Activated CD4-positive, alpha-beta memory T cell treated with anti-CD3 and anti-CD28 coated beads for 36 hours (primary cell): ENCODE measurements at places on chromosomes 11 and 22. TPM values are rescaled to one million over a fixed set of nuclear protein-coding genes. Genes with fewer than 3 reads are reported as not detected.

DNA sequence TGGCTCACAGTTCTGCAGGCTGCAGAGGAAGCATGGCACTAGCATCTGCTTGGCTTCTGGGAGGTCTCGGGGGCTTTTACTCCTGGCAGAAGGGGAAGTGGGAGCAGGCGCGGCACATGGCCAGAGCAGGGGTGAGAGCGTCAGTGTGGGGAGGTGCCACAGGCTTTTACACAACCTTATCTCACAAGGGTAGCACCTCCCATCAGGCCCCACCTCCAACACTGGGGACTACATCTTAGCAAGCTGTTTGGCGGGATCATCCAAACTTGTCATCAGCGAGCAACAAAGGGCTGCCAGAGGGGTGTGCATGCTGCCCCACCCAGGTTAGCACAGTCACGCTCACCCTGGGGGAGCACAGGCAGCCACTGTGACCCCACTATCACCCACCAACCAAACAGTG lies 18.9 kb upstream of the YPEL1 start:
- H3K36me3 ChIP-seq = peaks cover 23% of the 10 kb centered on the region
- no peaks in the 10 kb centered on the region for H3K27me3 ChIP-seq
- H3K4me1 ChIP-seq = peaks cover 5% of the 10 kb centered on the region
- no peak overlapping the region for H3K4me3 ChIP-seq
- no peak for DNase-seq
- H3K27ac ChIP-seq = no peak overlapping the region

GRCh38 chr11:73216465-73216864 lies 1.6 kb upstream of the P2RY2 start:
- no peak overlapping the region for H3K27ac ChIP-seq
- H3K36me3 ChIP-seq = no peaks in the 10 kb centered on the region
- H3K27me3 ChIP-seq = peaks cover 20% of the 10 kb centered on the region
- no peak overlapping the region for H3K4me3 ChIP-seq

DNA sequence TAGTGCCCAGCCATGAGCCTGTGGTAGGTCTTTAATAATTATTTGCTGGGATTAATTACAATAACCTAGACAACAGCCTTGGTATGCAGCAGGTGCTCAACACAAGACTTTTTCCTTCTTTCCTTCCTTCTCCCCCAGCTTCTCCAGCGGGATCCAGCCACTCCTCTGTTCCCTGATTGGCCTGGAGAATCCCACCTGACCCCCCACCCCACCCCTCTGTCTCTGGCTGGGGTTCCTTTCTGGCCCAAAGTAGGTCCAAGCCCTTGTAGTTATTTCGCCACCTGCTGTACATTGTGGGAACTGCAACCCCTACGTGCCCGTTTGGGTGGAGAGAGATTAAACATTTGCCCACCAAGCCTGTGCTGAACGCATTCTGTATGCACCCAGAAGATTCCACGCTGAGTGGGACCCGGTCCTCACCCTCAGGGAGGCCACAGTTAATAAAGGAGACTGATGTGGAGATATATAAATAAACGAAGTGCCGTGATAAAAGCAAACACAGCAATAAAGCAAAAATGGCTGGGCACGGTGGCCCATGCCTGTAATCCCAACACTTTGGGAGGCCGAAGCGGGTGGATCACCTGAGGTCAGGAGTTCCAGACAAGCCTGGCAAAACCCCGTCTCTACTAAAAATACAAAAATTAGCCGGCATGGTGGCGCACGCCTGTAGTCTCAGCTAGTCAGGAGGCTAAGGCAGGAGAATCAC lies 32.1 kb upstream of the DGKZ start:
- no peaks in the 10 kb centered on the region for H3K27me3 ChIP-seq
- peaks cover 19% of the 10 kb centered on the region for H3K4me1 ChIP-seq
- peak overlapping the region; percentile 10 for H3K27ac ChIP-seq
- no peaks in the 10 kb centered on the region for H3K36me3 ChIP-seq

DNA sequence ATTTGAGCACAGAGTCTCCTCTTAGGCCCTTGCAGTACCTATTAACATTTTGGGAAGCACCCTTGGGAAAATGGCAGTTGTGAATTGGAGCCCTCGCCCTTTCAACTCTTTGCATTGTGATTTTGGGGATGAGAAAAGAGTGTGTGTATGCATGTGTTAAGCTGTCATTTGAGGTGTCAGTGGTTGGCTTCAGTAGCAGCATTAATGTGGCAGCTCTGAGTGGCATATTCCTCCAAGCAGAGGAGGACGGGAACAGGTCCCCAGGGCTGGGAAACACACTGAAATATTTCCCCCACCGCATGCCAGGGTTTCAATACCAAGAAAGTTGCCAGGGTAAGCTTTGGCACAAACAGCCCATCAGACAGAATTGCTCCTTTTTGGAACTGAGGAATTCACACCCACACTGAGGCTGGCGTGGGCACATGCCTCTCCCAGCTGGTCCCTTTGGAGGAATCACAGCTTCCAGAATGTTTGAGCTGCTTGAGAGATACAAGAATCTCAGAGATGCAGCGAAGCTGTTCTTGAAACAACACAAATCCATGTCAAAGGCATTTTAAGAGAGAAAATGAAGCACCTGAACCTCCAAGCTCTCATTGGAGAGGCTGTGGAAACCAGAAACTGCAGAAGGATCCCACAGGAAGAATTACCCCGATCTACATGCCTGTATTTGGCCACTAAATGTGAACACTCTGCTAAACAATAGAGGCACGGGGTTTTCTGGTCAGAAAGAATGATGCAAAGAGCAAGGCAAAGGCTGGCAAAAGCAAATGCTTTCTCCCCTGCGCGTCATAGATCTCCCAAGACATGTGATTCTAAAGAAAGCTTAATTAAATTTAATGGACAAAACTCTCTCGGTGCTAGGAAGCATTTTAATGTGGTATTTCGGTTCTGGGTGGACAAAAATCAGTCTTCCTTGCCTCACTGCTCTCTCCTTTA lies 67.2 kb upstream of the RCN1 start:
- no peaks in the 10 kb centered on the region for H3K4me1 ChIP-seq
- no peaks in the 10 kb centered on the region for H3K36me3 ChIP-seq
- peaks cover 3% of the 10 kb centered on the region for H3K27me3 ChIP-seq

ZC3H12C gene
- 0.46 TPM for total RNA-seq

SCGB1D2 gene
- total RNA-seq = not detected

GRCh38 chr22:24147666-24148065 lies 33.6 kb upstream of the SUSD2 start:
- H3K27ac ChIP-seq = no peak overlapping the region
- DNase-seq = no peak
- peaks cover 43% of the 10 kb centered on the region for H3K4me1 ChIP-seq
- H3K27me3 ChIP-seq = no peaks in the 10 kb centered on the region

GRCh38 chr11:83681031-83681781 lies 395.0 kb upstream of the CCDC90B start:
- no peak overlapping the region for H3K27ac ChIP-seq
- peaks cover 3% of the 10 kb centered on the region for H3K27me3 ChIP-seq
- H3K4me3 ChIP-seq = no peak overlapping the region
- H3K36me3 ChIP-seq = no peaks in the 10 kb centered on the region

DNA sequence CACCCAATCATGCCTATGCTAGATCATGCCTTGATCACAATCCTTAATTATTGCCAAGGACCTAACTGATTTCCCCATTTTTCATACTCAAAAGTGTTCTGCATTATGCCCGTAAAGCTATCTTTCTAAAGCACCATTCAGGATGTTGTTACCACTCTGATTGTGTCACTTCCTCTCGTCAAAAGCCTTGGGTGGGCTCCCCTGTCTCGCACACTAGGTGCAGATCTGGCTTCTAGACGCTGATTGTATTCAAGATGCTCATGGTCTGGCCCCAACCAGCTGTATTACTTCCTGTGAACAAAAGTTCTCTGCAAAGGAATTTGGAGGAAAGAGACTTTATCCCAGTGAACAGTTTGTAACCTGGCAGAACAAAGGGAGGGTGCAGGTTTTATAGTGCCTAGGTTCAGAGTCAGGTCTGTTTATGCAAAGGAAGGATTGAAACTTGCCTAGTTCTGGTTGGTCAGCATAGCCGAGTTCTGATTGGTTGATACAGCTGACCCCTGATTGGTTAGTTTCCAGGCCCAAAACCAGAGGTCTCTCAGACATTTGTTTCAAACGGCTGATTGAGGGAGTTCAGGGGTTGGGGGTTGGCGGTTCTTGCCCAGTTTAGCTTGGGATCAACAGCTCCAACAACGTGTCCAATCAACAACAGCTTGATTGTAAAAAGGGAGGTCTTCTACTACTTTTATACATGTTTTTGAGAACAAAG lies 25.4 kb downstream of the ATG13 start:
- no peak overlapping the region for H3K4me3 ChIP-seq
- H3K36me3 ChIP-seq = peaks cover 19% of the 10 kb centered on the region
- H3K4me1 ChIP-seq = peaks cover 7% of the 10 kb centered on the region
- no peaks in the 10 kb centered on the region for H3K27me3 ChIP-seq

DNA sequence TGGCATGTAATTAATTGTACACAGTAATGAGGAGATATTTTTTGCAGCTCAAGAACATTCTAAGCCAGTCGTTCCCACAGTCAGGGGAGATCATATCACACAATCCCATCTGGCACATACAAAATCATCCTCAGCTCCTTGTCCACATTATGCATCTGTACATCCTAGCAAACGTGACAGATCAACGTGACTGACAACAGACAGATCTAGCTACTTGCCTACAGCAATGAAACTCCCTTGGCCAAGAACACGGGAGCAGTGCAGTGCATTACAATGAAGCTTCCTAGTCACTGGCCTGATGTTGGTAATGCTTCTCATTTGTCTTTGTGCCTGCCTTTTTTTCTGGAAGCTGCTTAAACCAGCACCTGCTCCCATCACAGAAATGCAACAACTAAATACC lies 24.5 kb upstream of the GUCY1A2 start:
- no peak overlapping the region for H3K4me3 ChIP-seq
- no peaks in the 10 kb centered on the region for H3K27me3 ChIP-seq
- H3K4me1 ChIP-seq = no peaks in the 10 kb centered on the region
- DNase-seq = no peak
- no peaks in the 10 kb centered on the region for H3K36me3 ChIP-seq
- H3K27ac ChIP-seq = no peak overlapping the region

ACRV1 gene
- not detected for total RNA-seq

RFPL1 gene
- not detected for total RNA-seq

DNA sequence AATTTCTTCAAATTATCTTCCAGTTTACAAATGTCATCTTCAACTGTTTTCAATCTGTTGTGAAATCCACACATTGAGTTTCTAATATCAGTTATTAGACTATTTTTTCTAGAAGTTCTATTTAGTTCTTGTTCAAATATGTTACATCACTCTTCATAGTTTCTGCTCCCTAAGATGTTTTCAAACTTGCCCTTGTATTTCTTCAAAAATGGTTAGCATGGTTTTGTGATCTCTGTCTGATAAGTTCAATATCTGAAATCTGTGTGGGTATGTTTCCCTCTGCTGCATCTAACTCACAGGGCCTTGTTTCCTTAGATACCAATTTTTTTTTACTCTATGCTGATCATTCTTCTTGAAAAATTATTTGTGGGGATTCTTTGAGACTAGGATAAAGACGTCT lies 46.2 kb upstream of the SLC36A4 start:
- no peak overlapping the region for H3K27ac ChIP-seq
- H3K4me1 ChIP-seq = no peaks in the 10 kb centered on the region
- DNase-seq = no peak
- H3K36me3 ChIP-seq = no peaks in the 10 kb centered on the region
- H3K4me3 ChIP-seq = no peak overlapping the region

TRIM64C gene
- not detected for total RNA-seq

MRGPRX4 gene
- not detected for total RNA-seq

CDC42EP1 gene
- total RNA-seq = 1.4 TPM

- H3K27ac ChIP-seq = peak overlapping the region; percentile 31
- H3K4me3 ChIP-seq = no peak overlapping the region
- H3K36me3 ChIP-seq = peaks cover 46% of the 10 kb centered on the region
Measured at GRCh38 chr11:77619576-77620198, 17.9 kb downstream of the CLNS1A start.

DNA sequence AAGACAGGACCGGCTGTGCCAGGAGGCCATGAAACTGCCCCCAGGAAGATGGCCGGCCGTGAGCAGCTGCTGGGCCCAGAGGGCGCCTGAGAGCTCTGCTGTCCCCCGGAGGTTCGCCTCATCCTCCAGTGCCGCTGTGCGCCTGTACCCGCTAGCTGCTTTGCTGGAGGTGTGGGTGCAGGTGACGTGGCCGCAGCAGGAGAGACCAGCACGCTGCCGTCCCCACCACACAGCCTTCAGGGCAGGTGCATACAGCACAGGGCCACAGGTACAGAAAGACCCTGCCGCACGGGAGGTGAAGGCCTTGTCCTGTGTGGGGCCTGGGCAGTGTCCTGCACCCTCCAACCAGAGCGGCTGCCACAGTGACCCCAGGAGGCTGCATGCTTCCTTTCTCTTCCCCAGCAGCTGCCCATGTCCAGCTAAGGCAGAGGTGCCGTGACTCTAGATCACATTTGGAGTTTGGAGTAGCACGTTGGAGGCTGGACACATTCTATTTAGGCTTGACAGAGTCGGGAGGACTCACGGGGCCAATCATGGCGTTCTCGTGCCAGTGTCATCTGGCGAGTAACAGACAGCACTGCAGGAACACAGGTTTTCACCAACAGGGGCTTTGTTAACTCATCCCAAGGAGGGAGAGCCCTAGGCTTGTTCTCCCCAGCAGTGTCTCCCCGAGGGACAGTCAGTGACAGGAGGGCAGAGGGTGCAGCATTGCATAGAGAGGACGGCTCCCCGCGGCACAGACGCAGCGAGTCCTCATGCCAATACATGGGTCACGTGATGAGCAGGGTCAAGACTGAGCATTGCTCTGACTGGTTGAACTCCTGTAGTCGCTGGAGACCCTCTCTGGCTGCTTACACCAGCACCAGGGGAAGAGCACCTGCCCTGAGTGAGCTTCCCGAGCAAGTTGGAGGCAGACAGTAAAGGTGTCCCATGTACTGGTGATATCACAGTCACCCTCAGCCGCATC lies 18.7 kb upstream of the PANX2 start:
- H3K4me1 ChIP-seq = peaks cover 4% of the 10 kb centered on the region
- peaks cover 2% of the 10 kb centered on the region for H3K27me3 ChIP-seq
- no peak overlapping the region for H3K27ac ChIP-seq

GRCh38 chr11:74135127-74135840 lies 35.5 kb downstream of the C2CD3 start:
- no peak for DNase-seq
- H3K4me1 ChIP-seq = no peaks in the 10 kb centered on the region
- no peaks in the 10 kb centered on the region for H3K27me3 ChIP-seq
- no peak overlapping the region for H3K27ac ChIP-seq

DNA sequence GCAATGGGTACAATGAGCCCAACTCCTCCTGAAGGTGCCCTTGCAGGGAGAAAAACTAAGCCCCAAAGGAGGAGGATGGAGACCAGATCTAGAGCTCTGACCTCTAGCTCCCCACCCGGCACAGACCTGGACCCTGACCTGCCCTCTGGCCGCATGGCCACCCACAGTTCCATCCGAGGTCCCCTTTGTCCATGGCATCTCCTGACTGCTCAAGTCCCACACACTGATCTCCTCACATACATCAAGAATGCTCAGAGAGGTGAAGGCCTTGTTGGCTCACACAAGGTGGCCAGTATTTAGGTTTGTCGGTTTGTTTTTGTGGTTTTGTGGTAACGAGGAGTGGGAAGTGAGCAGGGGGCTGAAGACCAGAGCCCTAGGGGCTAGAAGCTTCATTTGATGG lies 423.5 kb upstream of the B3GAT1 start:
- no peaks in the 10 kb centered on the region for H3K36me3 ChIP-seq
- no peak for DNase-seq
- H3K4me1 ChIP-seq = no peaks in the 10 kb centered on the region
- H3K4me3 ChIP-seq = no peak overlapping the region

DNA sequence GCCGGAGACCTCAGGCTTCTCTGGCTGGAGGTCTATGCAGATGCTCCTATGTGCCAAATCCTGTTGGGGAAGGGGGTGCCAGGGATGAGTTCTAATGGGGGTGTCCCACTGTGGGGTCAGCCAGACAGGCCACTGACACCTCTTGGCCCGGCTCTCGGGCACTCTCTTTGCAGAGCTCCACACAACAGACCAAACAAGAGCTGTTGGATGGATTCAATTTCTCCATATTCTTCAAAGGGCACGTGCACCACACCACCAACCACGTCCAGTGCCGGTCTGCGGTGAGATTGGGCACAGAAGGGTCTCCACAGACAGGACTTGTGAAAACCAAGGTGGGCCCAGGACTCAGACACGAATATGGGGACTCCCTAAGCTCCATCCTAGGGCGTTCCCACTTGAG lies 2.2 kb upstream of the RGL4 start:
- DNase-seq = no peak
- no peak overlapping the region for H3K4me3 ChIP-seq
